DND-41 (cell line): ENCODE measurements at places on chromosomes 4 and X.

DNA sequence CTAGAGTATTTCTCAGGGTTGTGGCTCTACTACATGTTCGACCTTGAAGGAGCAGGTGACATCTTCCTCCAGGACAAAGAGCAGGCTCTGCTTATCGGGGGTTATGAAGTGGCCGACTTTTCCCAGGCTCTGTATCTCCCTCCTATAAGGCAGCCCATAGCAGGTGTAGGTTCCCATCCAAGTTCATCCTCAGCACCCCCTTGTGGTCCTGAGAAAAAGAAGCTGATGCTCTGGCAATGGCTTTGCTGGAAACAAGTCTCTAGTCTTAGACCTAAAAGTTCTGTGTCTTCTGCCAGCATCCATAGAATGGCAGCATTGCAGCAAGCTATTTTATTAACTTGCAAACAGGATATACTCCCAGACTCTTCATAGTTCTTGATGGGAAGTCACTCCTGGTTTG is 836.6 kb upstream of the PRKX start:
- no peak overlapping the region for H3K27ac ChIP-seq
- H3K4me3 ChIP-seq, result no peak overlapping the region
- no peak for DNase-seq
- H3K27me3 ChIP-seq, result no peaks in the 10 kb centered on the region

DNA sequence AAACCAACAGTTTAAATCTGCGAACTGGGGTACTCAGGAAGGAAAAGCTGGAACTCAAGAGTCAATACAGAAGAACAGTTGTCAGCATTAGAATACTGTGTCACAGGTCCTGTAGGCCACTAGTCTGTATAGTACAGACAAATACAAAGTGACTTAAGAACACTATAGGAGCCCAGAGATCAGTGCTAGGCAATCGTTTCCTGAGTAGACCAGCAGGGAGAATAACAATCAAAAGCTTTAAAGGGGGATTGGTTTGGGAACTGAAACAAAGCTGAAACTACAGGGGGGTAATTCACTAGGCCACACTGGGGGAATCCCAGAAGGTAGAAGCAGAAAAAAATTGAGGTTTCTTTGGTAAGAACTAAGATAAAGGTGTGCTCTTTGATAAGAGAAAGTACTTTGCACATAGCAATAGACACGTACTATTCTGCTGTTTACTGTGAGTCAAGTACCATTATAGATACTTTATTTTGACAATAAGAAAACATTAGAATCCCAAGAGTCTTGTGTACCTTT is 339.7 kb downstream of the PCDH19 start:
- H3K27me3 ChIP-seq, result no peaks in the 10 kb centered on the region
- no peak overlapping the region for H3K27ac ChIP-seq
- H3K4me3 ChIP-seq, result no peak overlapping the region
- H3K36me3 ChIP-seq, result no peaks in the 10 kb centered on the region

DNA sequence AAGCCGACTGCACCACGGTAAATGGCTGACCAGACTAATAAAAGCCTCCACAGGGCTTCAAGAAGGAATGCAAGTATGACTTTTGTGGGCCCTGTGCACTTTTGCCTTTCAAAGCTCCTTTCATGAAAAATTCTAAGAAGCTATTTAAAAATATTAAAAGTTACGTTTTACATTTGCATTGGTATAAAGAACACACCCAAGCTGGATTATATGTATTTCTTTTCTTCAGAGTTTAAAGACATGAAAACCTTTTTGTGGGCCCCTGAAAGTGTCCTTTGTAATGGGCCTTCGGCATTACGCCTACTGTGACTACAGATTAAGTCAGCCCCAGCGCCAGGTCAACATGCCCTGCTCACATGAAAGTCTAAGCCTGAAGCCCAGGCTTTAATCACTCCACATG is 20.5 kb upstream of the ASB5 start:
- peaks cover 22% of the 10 kb centered on the region for H3K27me3 ChIP-seq
- H3K36me3 ChIP-seq, result no peaks in the 10 kb centered on the region
- no peak overlapping the region for H3K4me3 ChIP-seq
- H3K27ac ChIP-seq, result no peak overlapping the region
- DNase-seq, result no peak
- no peaks in the 10 kb centered on the region for H3K4me1 ChIP-seq

DNA sequence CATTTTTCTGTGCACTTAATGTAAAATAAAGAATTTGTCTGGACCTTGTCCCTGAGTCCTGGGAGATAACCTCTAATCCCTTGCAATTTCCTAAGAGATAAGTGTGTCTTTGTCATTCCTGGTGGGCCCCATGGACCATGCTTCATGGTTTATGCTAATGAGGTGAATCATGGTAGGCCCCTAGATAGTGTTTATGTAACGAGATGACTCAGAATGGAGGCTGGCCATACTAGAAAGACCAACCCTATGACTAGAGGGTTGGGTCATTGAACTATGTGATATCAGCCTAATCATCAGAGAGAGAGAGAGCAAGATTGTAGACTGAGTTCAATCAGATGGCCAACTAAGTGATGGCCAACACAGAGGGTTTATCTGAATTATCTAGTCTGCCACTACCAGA is 64.2 kb upstream of the NHSL2 start:
- no peak for DNase-seq
- H3K27ac ChIP-seq, result no peak overlapping the region
- H3K4me1 ChIP-seq, result no peaks in the 10 kb centered on the region
- H3K36me3 ChIP-seq, result no peaks in the 10 kb centered on the region

DNA sequence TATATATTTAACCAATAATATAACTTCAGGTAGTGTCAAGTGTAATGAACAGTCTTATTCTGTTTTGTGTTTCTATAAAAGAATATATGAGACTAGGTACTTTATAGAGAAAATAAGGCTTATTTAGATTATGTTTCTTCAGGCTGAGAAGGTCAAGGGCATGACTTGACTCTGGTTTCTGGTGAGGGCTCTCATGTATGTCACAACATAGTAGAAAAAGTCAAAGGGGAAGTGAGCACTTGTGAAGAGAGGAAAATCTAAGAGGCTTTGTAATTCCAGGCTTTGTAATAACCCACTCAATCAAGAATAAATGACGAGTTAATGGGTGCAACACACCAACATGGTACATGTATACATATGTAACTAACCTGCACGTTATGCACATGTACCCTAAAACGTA is 27.6 kb downstream of the PRR32 start:
- no peak overlapping the region for H3K27ac ChIP-seq
- H3K36me3 ChIP-seq, result no peaks in the 10 kb centered on the region
- no peaks in the 10 kb centered on the region for H3K27me3 ChIP-seq
- no peak for DNase-seq

DNA sequence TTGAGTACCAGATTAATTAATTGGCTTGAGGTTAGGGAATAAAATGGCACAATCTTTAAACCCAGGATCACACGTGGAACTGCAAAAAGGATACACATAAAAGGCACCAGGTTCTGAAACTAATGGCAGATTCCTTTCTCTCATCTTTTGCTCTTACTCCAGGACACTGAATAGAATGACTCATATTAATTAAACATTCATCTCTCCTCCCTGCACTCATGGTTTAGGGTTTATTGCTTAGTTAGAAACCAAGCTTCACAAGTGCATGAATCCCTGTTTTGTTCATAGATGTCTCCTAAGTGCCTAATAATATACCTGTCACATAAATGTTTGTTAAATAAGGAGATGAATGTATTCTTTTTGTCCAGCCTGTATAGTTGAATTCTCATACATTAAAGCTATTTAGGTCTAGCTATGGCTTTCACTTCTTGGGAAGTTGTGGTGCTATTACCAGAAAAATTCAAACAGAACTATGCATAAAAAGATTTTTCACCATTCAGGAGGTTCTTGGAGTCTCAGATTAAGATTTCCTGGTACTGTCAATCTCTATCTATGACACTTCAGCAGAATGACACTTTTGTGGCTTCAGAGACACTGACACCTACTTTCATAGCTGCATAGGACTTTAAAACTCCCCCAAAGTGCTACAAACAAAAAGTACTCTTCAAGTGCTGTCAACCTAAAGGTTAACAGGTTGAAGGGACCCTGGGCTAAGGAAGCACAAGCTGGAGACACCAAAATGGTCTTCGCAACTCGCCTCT is 7.4 kb downstream of the CORIN start:
- H3K27me3 ChIP-seq, result no peaks in the 10 kb centered on the region
- H3K36me3 ChIP-seq, result no peaks in the 10 kb centered on the region
- no peak overlapping the region for H3K4me3 ChIP-seq
- H3K4me1 ChIP-seq, result peaks cover 34% of the 10 kb centered on the region

DNA sequence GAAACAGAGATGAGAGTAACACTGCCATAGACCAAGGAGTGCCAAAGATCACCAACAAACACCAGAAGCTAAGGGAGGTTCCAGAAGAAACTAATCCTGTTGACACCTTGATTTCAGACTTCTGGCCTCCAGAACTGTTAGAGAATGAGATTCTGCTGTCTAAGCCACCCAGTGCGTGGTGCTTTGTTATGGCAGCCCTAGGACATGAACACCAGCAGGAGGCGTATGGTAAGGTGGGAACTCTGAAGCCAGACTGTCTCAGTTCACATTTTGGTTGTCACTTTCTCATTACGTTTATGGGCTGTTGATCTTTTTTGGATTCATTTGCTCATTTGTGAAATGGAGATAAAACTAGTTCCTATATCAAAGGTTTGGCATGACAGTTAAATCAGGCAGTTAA is 142.9 kb downstream of the DCHS2 start:
- no peak overlapping the region for H3K27ac ChIP-seq
- H3K27me3 ChIP-seq, result no peaks in the 10 kb centered on the region
- no peak for DNase-seq
- no peak overlapping the region for H3K4me3 ChIP-seq
- H3K4me1 ChIP-seq, result no peaks in the 10 kb centered on the region
